Right renal pelvis (tissue), 4 donors: ENCODE measurements at places on chromosomes 1 and 21. TPM values are rescaled to one million over a fixed set of nuclear protein-coding genes. Genes with fewer than 3 reads are reported as not detected.

DNA sequence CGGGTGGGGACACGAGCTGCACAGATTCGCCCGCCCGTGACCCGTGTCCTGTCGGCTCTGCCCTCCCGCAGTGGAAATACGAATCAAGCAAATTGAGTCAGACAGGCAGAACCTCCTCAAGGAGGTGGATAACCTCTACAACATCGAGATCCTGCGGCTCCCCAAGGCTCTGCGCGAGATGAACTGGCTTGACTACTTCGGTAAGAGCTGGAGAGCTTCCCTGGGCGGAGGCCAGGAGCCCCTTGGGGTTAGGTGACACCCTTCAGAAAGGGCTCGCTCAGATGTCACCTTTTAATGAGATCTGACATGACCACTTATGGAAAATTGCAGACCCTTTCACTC is 489 bp downstream of the CDCA8 start:
- DNase-seq: no peak

- no peak for DNase-seq
Observed at GRCh38 chr1:41383094-41383852, 22.0 kb downstream of the FOXO6 start.

DNA sequence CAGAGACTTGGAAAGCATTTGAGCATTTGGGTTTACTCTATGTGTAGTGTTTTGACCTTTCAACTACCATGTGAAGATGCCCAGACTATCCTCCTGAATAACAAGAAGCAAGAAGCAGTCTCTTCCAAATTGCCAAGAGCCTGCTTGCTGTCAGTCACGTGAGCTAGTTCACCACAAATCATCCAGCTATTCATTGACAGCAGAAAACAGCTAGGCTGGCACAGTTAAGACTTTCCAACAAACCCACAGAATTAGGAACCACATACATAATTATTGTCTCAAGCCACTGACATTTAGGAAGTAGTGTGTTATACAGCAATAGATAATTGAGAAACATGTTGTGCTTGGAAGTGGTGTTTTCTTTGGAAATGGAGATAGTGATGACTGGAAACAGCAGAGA is 1652.0 kb downstream of the NCAM2 start:
- no peak for DNase-seq

DNA sequence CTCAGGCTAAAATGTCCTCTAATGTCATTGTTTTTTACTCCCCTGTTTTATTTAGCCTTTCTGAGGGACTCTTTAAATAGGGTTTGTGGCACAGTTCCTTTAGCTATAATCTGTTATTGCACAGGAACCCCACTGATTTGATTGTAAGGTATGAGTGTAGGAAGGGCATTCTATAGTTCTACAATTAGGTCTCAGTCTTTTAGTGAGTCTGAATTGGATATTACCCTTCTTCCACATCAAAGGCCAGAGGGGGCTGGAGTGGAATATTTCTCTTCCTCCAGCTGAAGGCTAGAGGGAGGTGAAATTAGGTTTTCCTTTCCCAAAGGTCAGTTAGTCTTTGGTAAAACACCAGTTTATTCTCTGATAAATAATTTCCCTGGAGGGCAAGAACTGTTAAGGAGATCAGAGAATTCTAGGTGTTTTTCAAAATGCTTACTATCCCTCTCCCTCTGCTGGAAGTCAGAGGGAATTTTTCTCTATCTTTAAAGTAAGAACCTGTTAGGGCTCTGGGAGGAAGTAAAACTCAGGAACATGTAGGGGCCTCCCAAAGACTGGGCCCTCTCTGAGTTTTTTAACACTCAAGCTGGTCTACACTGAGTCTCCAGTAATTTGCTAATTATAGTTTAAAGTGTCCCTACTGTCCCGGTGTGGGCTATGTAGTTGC is 176.3 kb upstream of the ZNHIT6 start:
- DNase-seq: no peak

DNA sequence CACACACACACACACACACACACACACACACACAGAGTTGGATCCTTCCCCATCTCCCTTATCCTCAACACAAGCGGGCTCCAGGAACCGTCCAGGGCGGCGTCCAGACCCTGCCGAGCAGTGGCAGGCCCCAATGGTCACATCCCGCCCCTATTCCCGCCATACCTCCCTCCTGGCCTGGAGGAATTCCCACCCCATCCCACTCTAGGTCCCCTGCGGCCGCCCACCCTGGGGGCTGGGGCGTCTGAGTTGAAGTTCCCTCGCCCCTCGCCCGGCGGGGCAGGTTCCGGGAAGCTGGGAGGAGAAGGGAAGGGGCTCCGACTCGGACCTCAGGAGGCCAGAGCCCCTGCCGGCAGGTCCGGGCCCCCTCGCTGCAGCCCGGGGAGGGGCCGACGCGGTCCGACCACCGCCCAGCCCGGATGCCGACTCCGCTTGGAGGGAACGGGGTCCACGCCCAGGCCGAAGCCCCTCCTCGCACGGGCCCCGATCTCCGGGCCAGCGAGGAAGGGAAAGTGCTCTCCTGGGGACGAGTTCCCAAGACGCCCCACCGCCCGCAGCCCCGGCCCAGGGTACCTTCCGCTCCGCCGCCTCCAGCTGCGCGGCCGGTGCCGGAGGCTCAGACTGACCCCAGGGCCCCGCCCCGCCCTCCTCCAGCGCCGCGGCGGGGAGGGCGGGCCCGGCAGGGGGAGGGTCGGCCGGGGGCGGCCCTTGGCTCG is at the start of gene RHOC:
RHOC (minus strand) TSS at position 623 of the 716 bp plus-strand sequence. CDS start 3,328 bp downstream, outside the sequence.
- DNase-seq: peak; percentile 39

GRCh38 chr1:241270016-241270415 is 87.0 kb downstream of the RGS7 start:
- no peak for DNase-seq

- DNase-seq: no peak
Observed at GRCh38 chr1:90134175-90134955, 139.5 kb downstream of the ZNF326 start.

GRCh38 chr1:54805466-54805865 is 4.3 kb upstream of the TTC22 start:
- no peak for DNase-seq

DNA sequence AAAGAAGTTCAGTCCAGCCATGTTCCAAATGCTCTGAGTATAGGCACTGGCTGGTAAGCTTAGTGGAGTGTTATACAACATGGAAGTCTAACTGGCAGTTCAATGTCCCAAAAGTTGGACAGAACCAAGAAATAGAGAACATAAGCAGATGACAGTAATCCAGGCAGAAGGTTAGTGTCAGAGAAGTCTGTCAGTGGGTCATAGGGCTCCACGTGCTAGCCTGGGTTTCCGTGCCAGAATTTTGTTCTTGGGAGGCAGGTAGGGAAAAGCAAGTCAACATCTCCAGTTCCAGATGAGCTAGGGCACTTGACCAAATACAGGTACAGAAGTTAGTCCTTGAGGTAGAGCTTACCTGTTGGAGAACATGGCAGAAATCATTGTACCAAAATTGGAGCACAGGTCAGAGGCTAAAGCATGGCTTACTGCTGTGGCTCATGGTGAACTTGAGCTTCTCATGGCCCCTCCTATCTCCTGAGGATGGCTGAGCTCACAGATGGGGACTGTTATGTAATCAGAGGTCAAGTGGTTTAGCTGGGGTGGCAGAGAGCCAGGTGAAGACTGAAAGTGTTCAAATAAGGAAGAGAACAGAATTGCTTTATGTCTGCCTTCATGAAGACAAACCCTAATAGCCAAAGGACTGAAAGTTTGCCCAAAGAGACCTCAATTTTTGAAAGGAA is 170.8 kb downstream of the NFIA start:
- DNase-seq: no peak

- no peak for DNase-seq
Observed at GRCh38 chr1:43015269-43015668, 56.6 kb upstream of the SLC2A1 start.

DNA sequence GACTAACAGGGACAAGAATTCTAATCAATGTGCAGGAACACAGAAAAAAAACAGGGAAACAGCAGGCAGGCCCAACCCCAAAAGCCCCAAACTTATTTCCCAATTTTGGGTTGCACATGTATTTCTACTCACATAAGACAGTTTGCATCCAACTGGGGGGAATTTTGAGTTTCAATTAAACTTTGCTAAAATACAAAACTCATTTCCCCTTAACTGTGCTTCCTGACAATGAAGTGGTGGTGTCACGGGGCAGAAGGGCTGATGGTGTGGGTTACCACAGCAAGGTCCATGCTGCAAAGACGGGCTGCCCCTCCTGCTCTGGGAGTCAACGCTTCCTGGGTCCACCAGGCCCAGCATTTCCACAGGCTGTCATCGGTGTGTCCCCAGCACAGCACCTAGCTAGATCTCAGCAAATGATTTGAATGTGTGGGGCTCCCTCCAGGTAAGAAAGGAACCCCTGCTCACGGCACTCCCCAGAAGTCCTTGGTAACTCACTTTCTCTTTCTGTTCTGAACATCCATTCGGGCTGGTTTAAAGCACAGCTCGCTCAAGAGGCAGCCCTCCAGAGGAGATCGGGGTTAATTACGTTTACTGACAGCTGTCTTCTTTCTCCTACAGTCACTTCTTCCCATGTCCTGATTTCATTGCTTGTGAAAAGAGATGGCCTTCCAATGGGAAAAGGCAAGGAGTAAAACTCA is 27.4 kb downstream of the HIVEP3 start:
- DNase-seq: no peak

DNA sequence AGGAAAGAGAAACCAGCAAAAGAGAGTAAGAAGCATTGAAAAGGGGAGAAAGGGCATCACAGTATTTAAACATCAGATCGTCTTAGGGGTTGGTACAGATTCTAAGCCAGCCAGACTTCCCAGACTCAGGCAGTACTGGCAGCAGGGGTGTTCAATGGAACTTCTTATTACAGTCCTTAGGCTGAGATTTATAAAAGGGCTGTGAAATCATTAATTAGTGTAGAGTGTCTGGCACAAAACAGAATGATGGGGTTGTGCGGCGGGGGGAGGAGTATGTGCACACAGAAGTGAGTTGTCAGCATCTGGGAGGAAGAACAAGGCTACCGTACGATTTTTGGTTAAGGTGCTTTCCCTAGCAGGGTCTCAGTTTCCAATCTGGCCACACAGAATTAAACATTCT is 38.2 kb downstream of the ARHGEF11 start:
- DNase-seq: no peak

GRCh38 chr1:192002063-192002462 is 156.2 kb upstream of the RGS18 start:
- DNase-seq: no peak

- no peak for DNase-seq
Observed at GRCh38 chr1:221873673-221874072, 131.8 kb upstream of the DUSP10 start.

DNA sequence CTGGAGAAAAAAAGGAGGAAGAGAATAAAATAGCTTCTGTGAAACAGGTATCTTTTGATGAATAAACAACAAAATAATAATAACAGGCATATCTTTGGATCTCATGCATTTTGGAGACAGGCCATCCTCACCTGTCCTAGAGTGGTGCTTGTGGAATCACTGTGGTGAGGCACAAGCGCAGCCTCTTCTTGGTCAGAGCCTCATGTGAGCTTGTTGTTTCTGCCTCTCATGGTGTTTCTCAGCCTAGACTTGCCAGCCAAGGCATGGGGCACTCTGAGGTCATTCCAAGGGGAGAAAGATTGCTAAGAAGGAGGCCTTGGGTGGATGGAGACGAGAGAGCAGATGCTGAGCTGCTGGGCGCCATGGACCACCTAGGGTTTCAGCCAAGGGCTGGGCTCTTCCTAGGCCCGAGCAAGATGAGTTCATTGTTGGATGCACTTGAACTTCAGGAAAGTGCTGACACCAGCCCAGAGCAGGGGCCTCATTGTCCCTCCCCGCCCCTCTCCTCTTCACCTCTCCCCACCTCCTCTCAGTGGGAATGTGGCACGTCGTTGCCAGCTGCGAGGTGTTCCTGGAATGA is 49.5 kb downstream of the ATP5PO start:
- no peak for DNase-seq

DNA sequence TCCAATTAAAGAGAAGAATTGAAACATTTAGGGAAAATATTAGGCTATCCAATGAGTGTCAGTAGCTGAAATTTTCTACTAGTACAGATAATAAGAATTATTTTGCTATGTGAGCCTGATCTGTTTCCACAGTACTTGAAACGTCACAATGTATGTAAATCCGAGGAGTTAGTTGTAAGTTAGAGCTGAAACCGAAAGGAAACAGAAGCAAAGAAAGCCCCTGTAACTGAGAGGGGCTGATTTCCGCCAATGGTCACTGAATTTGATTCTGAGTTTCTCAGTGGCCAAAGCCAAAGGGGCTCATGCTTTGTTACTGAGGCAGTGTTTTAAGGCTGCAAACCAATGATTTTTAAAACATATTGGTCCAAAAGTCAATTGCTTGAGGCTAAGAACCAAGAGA is 168.3 kb upstream of the DUSP10 start:
- DNase-seq: no peak

- DNase-seq: peak; percentile 56
Observed at GRCh38 chr1:26602378-26602959, 72.9 kb downstream of the RPS6KA1 start.

- no peak for DNase-seq
Observed at GRCh38 chr1:53148123-53148522, 5.7 kb upstream of the SLC1A7 start.

DNA sequence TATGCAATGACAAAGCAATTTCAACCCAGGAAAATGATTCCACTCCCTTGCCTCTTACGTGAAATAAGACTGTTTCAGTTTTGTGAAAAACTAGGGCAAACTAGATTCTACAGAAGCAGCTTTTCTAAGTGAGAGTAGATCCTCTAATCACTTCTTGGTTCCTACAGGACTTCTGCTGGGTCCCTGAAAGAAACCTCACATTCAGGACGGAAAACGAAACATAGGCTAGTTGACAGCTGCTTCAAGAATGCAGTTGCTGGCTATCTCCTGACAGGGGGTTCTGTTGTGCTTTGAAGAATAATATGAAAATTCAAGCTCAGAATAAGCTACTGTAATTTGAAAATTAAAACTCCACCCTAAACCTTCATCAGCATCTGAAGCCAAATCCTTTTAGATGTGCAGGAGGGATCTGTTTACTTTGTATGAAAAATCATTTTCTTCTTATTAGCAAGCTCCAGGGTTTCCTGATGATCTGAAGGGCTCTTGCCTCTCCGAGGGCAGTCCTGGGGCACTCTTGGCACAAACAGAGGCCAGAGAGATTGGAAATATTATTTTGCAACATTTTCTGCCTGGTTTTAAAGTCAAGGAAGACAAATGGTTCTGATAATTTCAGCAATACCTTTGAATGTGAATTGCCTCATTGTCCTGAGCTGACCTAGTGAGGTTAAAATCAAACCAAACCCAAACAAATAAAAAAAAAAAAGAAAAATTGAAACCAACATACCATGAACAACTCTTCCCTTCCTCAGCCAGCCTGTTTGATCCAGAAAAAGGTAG is 55.0 kb downstream of the NTMT2 start:
- no peak for DNase-seq

The CHI3L1 gene
- polyA plus RNA-seq: 13.5 TPM

The ADAMTS4 gene
- 0.80 TPM for polyA plus RNA-seq

The ADGRB2 gene
- polyA plus RNA-seq: 11.4 TPM

The SESN2 gene
- polyA plus RNA-seq: 17.8 TPM

The BCL2L15 gene
- 0.67 TPM for polyA plus RNA-seq

The CLCA4 gene
- not detected for polyA plus RNA-seq

The SLAMF1 gene
- 0.18 TPM for polyA plus RNA-seq

The DCST1 gene
- 0.31 TPM for polyA plus RNA-seq

The XPR1 gene
- polyA plus RNA-seq: 43.1 TPM

The MSH4 gene
- polyA plus RNA-seq: 0.53 TPM

The HSD11B1 gene
- polyA plus RNA-seq: 0.46 TPM

The ARHGEF19 gene
- 20.2 TPM for polyA plus RNA-seq

The JMJD4 gene
- 15.9 TPM for polyA plus RNA-seq
